Hematopoietic multipotent progenitor cell treated with erythropoietin and hydrocortisone succinate and interleukin-3 and kit ligand, for 17 days (in vitro differentiated cells): ENCODE measurements at places on chromosomes 1 and 21.

DNA sequence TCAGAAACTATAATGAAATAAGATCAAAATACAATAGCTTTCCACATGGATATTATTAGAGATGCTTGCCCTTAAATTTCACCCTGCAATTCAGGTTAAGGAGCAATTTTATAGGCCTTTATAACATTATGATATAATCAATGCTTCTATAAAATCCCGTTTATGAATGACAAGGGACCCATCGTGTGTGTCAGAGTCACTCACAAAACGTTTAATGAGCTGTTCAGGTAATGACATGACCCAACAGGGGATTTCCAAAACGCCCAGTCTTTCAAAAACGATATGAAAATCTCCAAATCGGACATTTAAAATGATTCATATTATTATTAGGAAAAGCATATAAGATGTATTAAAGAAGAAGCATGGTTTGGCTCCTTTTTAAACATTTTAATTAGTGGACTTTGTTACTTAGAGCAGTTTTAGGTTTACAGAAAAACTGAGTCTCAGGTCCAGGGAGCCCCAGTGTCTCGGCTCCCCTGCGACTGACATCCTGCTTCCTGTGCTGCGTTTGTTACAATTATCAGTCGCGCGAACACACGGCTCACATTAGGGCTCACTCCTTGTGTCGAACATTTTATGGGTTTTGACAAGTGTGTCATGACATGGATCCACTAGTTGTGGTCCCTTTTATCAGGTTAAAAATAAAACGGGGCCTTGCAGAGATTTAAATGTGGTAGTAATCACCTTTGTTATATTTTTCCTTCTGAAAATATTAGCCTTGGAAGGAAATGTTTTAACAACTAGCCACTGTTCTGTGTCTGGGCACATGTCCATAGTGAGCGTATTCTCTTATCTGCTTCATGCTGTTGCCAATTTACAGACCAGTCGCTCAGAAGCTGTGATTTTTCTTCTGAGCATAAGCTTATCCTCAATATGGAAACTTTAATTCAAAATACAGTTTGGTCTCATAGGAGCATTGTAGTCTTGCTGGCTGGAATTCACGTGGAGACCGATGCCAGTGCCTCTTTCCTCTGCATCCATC is 52.0 kb upstream of the POFUT2 start:
- no peak for DNase-seq

GRCh38 chr1:107919953-107920352 is 45.0 kb downstream of the VAV3 start:
- no peak for DNase-seq

DNA sequence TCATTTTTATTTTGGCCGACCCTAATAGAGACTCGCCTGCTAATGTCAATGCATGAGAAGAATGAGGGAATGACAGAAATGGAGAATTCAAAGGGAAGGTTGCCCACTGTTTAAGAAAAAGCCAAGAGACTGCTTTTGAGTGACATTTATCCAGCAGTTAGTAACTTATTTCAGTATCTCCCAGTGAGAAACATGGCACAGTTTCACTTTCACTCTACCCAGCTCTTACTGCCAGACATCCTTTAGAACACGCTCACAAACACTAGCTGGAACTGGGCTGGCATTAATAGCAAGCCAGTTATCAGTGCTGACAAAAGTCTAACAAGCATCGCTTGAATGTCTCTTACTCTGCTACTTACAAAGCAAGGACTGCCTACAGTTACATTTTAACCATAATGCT is 8.5 kb downstream of the GGPS1 start:
- DNase-seq, result peak; percentile 49

DNA sequence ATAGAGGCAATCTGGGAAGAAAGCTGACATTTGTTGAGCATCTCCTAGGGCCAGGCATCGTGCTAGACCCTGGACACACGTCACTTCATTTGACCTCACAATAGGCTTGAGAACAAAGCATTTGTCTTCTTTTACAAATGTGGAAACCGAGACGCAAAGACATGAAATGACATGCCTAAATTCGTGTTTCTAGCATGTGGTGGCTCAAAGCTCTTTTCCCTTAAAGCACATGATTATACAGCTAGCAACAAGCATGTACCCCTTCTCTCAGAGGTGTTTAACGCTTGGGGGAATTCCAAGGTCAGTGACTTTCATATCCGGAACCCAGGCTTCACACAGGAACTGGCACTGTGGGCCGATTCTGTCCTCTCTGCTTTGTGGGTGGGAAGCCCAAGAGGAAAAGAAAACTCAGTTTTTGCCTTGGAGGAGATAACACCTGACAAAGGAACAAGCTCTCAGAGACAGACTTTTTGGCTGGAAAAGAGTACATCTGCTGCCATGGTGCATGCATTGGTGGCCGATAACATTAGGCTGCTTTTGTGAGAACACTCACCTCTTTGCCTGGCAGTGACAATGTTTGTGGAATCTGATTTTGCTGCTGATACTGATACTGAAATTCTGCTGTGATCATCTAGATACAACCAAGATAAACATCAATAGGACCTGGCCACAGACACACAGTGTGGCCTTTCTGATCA is 15.4 kb upstream of the CD2 start:
- no peak for DNase-seq

- DNase-seq, result no peak
These were observed 66.8 kb upstream of the RAB4A start for GRCh38 chr1:229203991-229204632.

- no peak for DNase-seq
These were observed 62.0 kb downstream of the SIK1 start for GRCh38 chr21:43364851-43365424.

DNA sequence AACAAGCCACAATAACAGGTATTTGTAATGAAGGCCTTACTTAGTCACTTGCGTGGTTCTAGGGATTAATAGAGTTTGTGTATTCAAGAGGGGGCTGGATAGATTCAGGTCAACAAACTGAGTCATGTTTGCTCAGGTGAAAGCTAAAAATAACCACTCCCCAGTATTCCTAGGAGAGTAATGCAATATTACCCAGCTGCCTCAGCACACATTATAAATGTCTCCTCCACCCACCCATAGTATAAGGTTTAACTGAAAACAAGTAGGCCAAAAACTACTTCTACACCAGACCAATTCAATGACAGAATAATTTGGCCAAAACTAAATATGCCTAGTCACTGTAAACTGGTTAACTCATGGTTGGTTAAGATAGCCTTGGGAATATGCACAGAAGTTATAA is 34.4 kb downstream of the WLS start:
- DNase-seq, result no peak

DNA sequence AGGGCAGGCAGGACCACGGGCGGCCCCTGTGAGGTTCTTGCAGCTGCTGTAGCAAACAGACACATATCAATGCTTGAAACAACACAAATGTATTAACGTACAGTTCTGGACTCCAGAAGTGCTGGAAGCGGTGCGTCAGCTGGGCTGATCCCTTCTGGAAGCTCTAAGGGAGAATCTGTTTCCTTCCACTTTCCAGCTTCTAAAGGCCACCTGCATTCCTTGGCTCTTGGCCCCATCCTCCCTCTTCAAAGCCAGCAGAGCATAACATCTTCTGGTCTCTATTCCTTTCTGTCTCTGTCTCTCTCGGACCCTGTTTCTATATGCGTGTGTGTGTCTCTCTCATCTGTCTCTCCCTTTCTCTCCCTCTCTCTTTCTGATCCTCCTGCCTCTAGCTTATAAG is 102.3 kb downstream of the SPSB1 start:
- no peak for DNase-seq

- no peak for DNase-seq
These were observed 18.4 kb downstream of the MTX1 start for GRCh38 chr1:155226910-155227260.

GRCh38 chr1:193592317-193592716 is 405.9 kb upstream of the B3GALT2 start:
- no peak for DNase-seq

DNA sequence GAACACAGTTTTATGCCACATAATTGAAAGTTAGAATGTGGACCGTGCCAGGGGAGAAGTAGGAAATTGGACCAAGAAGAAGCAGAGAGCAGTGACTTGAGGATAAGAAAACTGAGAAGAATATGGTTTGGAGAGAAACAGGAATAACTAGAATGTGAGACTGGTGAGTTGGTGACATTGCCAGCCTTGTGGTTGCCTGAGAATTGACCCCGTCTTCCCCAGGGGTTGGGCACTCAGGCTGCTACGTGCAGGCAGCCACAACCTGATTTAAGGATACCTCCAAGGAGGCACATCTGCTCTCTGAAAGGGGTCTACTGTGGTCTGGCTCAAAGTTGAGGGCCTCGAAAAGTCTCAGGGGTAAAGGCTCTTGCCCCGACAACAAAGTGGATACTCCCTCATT is 112.1 kb upstream of the ARTN start:
- no peak for DNase-seq

- no peak for DNase-seq
These were observed 50.1 kb downstream of the ATF6 start for GRCh38 chr1:161816201-161816600.

- no peak for DNase-seq
These were observed 60.5 kb downstream of the BACE2 start for GRCh38 chr21:41228492-41228891.

- DNase-seq, result no peak
These were observed 7.6 kb upstream of the C1orf74 start for GRCh38 chr1:209791920-209792319.

DNA sequence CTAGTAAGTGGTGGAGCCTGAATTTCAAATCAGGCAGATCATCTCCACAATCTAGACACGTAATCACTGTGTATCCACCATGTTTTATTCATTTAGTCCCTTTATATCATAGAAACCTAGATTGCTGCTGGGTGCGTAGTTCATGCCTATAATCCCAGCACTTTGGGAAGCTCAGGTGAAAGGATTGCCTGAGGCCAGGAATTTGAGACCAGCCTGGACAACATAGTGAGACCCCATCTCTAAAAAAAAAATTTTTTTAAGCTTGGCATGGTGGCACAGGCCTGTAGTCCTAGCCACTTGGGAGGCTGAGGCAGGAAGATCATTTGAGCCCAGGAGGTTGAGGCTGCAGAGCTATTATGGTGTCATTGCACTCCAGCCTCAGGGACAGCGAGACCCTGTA is 10.1 kb downstream of the MED18 start:
- no peak for DNase-seq

- DNase-seq, result no peak
These were observed 32.4 kb upstream of the BSDC1 start for GRCh38 chr1:32426489-32427255.

DNA sequence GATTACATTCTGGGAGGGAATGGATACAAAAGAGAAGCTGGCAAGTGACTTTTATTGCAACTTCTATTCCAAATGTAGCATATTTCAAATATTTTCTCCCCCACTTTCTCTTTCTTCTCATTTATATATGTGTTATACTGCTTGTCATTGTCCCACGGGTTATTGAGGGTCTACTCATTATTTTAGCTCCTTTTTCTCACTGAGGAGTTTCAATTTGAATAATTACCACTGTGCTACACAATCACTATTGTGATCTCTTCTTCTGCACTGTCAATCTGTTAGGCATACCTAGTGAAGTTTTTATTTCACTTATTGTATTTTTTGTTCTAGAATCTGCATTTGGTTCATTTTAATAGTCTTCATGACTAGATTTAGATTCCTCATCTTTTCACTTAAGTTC is 339.7 kb downstream of the PTPRC start:
- no peak for DNase-seq

DNA sequence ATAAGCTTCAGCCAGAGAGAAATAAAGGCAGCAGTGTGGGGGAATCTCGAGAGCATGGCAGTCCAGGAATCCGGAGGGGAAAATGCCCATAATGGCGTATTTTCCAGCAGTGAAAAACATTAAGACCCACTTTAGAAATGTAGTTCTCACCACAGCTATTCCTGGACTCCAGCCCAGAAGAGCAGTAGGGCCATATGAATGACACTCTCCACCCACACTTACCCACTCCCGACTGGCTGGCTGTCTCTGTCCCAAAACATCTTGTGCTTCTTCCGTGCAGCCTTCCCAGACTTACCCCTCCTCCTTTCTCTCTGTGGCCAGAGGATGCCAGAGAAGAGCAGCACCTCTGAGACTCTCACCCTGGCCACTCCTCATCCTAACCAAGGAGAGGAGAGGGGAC is 56.4 kb downstream of the TRABD2B start:
- no peak for DNase-seq

DNA sequence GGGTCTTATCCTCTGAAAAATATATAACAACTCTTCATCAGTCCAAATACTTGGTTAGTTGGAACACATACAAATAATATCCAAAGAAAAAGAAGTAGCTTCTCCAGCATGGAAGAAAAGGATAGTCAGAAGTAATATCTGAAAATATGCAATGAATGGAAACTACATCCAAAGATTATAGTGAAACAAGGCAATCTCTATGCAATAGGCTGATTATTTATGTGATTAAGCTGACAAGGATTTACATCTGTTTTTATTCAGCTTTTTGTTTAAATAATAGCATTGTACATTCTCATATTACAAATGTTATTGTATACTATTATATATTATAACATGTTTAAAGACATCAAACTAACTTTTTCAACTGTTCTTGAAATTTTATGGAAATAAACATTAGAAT is 15.3 kb upstream of the TGFBR3 start:
- DNase-seq, result no peak

DNA sequence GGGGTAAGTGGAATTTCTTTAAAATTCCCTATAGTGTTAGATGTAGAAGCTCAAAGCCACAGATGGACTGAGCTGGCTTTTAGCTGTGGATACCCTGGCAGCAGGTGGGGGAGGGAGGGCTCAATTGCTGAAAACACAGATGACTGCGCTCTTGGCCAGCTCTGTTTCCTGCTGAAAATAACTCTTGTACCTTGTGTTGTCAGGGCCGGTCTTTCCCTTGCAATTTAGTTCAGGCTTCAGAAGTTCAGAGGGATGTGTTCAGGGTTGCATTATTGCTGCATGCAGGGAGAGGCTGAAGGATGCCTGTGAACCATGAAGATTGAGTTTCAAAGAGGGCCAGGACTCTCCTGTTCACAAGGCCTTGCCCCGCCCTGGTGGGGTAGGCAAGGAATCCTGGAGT is 58.1 kb upstream of the GCLM start:
- no peak for DNase-seq

DNA sequence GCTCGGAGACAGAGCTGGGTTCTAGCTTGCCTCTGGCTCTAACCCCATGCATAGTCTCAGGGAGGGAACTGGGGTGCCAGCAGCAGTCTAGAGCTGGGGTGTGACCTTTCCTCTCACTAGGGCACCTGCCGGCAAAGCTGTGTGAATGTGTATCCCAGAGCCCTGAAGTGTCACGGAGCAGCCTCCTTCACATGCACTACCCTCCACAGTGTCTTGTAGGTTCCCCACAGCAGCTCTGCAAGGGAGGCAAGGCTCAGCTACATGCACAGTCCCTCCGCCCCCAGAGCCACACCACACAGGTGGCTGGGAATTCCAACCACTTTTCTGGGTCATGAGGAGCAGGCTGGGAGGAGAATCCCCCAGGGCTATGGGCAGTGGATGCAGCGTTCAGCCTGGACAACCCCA is 7.7 kb upstream of the HPCA start:
- no peak for DNase-seq

DNA sequence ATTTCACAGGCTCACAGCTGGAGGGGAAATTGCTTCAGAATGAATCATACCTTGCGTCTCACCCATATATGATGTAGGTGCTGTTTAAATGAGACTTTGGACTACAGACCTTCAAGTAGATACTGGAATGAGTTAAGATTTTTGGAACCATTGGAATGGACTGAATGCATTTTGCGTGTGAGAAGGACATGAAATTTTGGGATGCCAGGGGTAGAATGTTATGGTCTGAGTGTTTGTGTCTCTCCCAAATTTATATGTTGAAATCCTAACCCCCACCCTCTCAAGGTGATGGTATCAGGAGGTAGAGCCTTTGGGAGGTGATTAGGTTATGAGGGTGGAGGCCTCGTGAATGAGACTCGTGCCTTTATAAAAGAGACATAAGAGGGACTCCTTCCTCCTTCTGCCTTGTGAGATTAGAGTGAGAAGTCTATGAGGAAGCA is 41.4 kb downstream of the KCNK1 start:
- no peak for DNase-seq
